ENCODE measurements at places on chromosomes 5 and 9.

GRCh38 chr5:73831066-73831465 lies 205.1 kb downstream of the ARHGEF28 start:
- DNase-seq: no peak

GRCh38 chr9:14271093-14271673 lies 42.8 kb downstream of the NFIB start:
- peak; percentile 58 for DNase-seq

DNA sequence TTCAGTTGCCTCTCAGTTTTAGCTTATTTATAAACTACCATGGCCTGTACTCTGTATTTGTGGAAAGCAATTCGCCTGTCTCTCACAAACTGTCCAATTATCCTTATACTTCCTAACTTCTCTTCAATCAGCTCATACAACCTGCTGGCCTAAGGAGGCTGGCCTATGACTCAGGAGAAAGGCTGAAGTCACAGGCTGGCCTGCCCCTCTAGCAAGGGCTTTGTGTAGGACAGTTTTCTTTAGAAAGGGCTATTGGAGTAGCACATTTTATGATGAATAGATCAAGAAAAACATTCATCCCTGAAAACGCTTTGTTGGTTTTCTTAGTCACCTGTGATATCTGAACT lies 988.7 kb upstream of the ARRDC3 start:
- no peak for DNase-seq

GRCh38 chr5:74640954-74641734 lies 616 bp upstream of the ENC1 start:
- peak; percentile 54 for DNase-seq

DNA sequence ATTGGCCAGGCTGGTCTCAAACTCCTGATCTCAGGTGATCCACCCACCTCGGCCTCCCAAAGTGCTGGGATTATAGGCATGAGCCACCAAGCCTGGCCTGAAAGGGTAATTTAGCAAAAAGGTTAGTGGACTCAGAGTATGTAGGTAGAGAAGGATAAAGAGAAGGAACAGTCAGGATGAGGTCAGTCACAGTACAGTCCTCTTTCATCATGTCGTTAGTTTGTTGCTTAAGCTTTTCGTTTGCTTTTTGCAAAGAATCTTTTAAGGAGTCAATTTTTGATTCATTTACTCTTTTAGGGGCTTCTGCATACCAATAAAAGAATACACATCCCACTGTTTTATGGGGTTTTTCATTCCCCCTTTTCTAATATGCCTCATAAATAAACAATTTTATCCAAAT lies 17.8 kb upstream of the GBGT1 start:
- DNase-seq: no peak

GRCh38 chr9:134501761-134502265 lies 139.8 kb upstream of the COL5A1 start:
- no peak for DNase-seq

DNA sequence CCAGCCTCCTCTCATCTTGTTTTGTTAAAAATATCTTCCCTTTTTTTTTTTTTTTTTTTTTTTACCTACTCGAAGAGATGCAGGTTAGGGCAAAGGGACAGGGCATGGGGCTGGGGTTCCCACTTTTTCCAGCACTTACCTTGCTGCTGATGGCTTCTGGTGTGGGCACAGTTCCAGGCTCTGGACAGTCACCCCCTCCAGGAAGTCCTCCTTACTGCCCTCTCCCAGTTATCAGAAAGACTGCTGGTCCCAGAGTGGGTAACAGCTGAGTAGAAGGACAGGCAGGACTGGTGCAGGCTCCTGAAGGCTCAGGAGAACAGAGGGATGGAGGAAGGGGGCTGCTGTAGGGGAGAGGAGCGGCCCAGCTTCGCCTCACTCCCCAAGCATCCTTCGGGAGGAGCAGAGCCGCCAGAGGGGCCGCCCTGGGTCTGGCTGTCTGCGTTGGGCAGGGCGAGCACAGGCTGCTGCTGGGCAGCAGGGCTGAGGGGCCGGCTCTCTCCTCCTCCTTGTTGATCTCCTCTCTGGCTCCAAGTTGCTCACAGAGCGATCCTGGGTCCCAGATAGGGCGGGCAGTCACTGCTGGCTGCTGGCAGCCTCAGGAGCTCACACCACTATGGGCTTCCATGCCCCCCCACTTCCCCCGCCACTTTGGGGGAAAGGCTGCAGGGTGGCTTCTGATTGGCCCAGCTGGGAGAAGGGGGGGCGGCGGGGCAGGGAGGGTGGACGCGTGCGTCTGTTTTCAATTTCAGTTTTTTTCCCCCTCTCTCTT lies at the start of gene PDGFRB:
Gene PDGFRB, minus strand, starts transcription at position 588 of the 769 bp plus-strand sequence. CDS start 18,798 bp downstream, outside the sequence.
- DNase-seq: peak; percentile 43

- no peak for DNase-seq
Observed at GRCh38 chr5:79886925-79887655, 104.0 kb downstream of the MTX3 start.

- DNase-seq: peak; percentile 48
Observed at GRCh38 chr5:147098233-147098790, 136.5 kb upstream of the STK32A start.

GRCh38 chr5:14257995-14258403 lies 114.9 kb downstream of the TRIO start:
- DNase-seq: no peak

DNA sequence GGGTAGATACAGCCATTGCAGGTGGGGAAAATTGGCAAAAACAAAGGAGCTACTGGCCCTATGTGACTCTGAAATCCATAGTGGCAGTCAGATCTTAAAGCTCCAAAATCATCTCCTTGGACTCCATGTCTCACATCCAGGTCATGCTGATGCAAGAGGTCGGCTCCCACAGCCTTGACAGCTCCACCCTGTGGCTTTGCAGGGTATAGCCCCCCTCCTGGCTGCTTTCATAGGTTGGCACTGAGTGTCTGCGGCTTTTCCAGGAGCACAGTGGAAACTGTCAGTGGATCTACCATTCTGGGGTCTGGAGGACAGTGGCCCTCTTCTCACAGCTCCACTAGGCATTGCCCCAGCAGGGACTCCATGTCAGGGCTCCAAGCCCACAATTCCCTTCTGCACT lies 1190.1 kb downstream of the CDH12 start:
- no peak for DNase-seq

- no peak for DNase-seq
Observed at GRCh38 chr5:174560861-174561260, 163.5 kb upstream of the MSX2 start.

- peak; percentile 19 for DNase-seq
Observed at GRCh38 chr5:66830636-66831035, 234.4 kb downstream of the MAST4 start.

GRCh38 chr9:72718503-72718902 lies 197.1 kb downstream of the TMC1 start:
- DNase-seq: peak; percentile 3

All from hematopoietic multipotent progenitor cell treated with erythropoietin and hydrocortisone succinate and interleukin-3 and kit ligand, for 8 days (in vitro differentiated cells).